ENCODE measurements at places on chromosomes 3 and 15.

GRCh38 chr3:32226875-32227500 lies 11.5 kb upstream of the CMTM8 start:
- no peak overlapping the region for H3K4me3 ChIP-seq
- no peaks in the 10 kb centered on the region for H3K27me3 ChIP-seq
- no peaks in the 10 kb centered on the region for H3K4me1 ChIP-seq
- H3K36me3 ChIP-seq, result no peaks in the 10 kb centered on the region
- no peak for DNase-seq

DNA sequence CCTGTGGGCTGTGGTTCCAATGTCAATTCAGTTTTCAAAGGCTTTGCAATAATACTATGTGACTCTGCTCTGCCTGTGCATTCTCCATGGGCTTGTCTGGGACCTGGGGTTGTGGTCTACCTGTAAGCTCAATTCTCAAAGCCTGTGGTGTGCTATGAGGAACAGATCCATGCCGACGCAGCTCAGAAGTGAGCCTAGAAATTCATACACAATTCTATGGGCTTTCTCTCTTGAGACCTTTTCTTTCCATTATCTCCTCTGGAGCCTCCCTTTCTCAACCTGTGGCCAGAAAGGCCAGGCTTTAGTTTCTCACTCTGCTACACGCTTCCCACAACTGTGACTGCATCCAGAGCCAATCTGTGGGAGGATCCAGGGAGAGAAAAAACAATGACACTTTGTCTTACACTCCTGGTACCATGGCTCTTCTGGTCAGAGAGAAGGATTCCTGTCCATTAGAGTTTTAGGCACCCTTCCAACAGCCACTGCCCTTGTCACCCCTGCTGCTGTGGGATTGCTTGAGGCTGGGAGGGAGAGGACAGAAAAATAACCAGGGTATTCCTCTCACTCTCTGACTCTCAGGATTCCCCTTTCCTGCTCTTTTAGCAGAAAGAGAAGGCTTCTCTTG lies 34.1 kb upstream of the KLF13 start:
- no peak overlapping the region for H3K4me3 ChIP-seq
- H3K27ac ChIP-seq, result peak overlapping the region; percentile 46
- H3K36me3 ChIP-seq, result no peaks in the 10 kb centered on the region
- peak; percentile 91 for DNase-seq
- peaks cover 33% of the 10 kb centered on the region for H3K4me1 ChIP-seq
- no peaks in the 10 kb centered on the region for H3K27me3 ChIP-seq

DNA sequence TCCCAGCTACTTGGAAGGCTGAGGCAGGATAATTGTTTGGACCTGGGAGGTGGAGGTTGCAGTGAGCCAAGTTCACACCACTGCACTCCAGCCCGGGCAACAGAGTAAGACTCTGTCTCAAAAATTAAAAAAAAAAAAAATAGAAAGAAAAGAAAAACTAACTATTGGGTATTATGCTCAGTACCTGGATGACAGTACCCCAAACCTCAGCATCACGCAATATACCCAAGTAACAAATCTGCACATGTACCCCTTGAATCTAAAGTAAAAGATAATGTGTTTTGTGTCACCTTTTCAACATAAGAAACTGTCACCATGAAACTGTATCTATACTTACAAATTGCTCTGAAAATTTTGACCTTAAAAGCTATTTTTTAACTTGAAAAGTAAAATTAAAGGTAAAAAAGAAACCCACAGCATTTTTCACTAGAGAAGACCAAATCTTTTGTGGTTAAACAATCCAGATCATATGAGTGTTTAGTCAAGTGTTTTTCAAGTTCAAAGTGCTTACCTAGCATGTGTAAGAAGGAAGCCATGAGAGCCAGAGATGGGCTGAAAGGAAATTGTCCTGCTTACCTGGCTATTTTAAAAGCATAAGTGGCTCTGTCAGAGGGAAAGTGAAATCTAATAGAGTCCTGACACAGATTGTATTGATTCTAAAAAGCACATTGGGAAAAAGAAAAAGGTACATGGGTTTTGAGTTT lies 50.5 kb downstream of the MYO1E start:
- H3K4me3 ChIP-seq, result no peak overlapping the region
- H3K27me3 ChIP-seq, result no peaks in the 10 kb centered on the region
- H3K27ac ChIP-seq, result no peak overlapping the region
- peaks cover 3% of the 10 kb centered on the region for H3K36me3 ChIP-seq

GRCh38 chr3:38560996-38561717 lies 65.0 kb downstream of the EXOG start:
- H3K4me3 ChIP-seq, result no peak overlapping the region
- no peak overlapping the region for H3K27ac ChIP-seq
- DNase-seq, result no peak
- H3K27me3 ChIP-seq, result no peaks in the 10 kb centered on the region
- peaks cover 4% of the 10 kb centered on the region for H3K36me3 ChIP-seq

GRCh38 chr3:71406972-71407810 lies 176.3 kb downstream of the FOXP1 start:
- no peaks in the 10 kb centered on the region for H3K4me1 ChIP-seq
- no peaks in the 10 kb centered on the region for H3K27me3 ChIP-seq
- no peak overlapping the region for H3K4me3 ChIP-seq
- H3K36me3 ChIP-seq, result no peaks in the 10 kb centered on the region
- H3K27ac ChIP-seq, result no peak overlapping the region

DNA sequence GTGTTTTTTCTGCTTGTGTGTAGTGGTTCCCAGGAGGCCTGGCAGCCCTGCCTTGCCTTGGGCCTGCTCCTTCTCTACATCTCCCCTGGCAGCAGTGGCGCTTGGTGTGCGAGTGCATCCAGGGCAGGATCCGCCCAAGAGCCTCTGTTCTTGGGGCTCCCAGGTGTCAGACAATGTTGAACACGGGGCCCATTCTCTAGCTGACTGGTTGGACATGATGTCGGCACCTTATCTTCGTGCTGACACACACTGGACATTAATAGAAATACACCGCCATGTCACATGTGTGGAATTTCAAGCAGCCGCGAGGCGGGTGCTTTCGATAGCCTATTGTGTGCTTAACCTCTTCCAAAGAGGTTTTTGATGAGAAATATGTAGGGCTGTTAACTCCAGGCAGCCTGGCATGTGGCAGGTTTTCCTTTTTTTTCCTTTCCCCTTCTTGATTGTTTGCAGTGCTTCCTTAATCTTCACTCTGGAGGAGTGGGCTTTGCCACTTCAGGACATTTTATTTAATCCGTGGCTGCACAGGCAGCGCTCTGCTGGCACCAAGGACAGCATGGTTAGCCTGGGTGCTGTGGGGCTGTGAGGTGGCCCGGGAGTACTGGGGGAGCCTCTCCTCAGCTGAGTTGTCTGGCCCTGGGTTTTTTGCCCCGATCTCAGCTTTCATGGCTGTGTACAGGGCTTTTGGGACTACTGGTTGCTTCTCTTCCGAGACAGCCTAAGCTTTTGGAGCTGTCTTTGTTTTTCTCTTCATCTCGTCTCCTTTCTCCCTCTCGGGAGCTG lies 42.5 kb downstream of the CHCHD6 start:
- no peaks in the 10 kb centered on the region for H3K36me3 ChIP-seq
- no peak overlapping the region for H3K27ac ChIP-seq
- no peak for DNase-seq
- H3K4me3 ChIP-seq, result no peak overlapping the region
- H3K4me1 ChIP-seq, result peaks cover 12% of the 10 kb centered on the region

GRCh38 chr15:36468746-36469145 lies 110.7 kb upstream of the CDIN1 start:
- H3K4me3 ChIP-seq, result no peak overlapping the region
- DNase-seq, result peak; percentile 49
- H3K27me3 ChIP-seq, result no peaks in the 10 kb centered on the region

- DNase-seq, result no peak
- no peaks in the 10 kb centered on the region for H3K4me1 ChIP-seq
- no peak overlapping the region for H3K27ac ChIP-seq
- no peaks in the 10 kb centered on the region for H3K27me3 ChIP-seq
- no peak overlapping the region for H3K4me3 ChIP-seq
Measured at GRCh38 chr15:80396096-80396495, 8.1 kb upstream of the ARNT2 start.

DNA sequence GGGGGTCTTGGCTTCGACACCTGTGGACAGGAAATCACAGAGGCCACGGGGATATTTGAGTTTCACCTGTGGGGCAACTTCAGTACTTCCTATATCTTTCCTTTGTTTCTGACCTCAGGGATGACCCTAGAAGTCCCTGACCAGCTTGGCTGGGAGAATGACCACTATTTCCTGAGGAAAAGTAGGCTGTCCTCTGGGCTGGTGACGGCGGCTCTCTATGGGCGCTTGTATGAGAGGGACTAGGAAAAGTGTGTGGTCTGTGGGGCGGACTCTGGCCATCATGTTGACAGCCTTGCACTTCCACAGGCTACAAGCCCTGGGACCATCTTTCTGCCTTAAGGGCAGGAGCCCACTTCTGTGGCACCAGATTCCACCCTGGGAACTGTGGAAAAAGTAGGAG lies 43.7 kb downstream of the BTD start:
- H3K4me3 ChIP-seq, result no peak overlapping the region
- no peak for DNase-seq
- peak overlapping the region; percentile 89 for H3K27ac ChIP-seq
- H3K4me1 ChIP-seq, result peaks cover 35% of the 10 kb centered on the region

GRCh38 chr3:31724651-31725050 lies 191.9 kb downstream of the STT3B start:
- H3K4me3 ChIP-seq, result no peak overlapping the region
- DNase-seq, result no peak
- H3K27me3 ChIP-seq, result no peaks in the 10 kb centered on the region
- no peaks in the 10 kb centered on the region for H3K36me3 ChIP-seq
- H3K27ac ChIP-seq, result no peak overlapping the region
- no peaks in the 10 kb centered on the region for H3K4me1 ChIP-seq

GRCh38 chr3:45538641-45538986 lies 55.9 kb upstream of the LIMD1 start:
- H3K4me3 ChIP-seq, result no peak overlapping the region
- H3K27ac ChIP-seq, result no peak overlapping the region
- H3K36me3 ChIP-seq, result peaks cover 8% of the 10 kb centered on the region
- H3K4me1 ChIP-seq, result no peaks in the 10 kb centered on the region
- H3K27me3 ChIP-seq, result no peaks in the 10 kb centered on the region

DNA sequence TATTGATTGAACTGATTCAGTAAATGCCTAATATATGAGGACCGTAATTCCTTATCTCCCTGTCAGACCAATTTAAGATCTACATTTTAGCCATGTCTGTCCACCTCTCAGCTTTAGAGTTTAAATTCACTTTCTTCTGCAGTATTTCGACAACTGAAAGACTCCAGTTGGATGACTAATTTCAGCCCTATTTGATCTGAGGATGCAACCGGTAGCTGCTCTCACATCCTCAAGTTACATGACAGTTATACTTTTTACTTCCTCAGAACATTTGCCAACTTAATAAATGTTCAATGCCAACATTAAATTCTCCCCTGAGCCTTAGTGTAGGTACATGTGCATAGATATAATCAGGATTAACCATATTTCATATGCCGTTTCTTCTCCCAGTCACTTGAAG lies 2.5 kb upstream of the HHLA2 start:
- H3K4me3 ChIP-seq, result no peak overlapping the region
- H3K36me3 ChIP-seq, result no peaks in the 10 kb centered on the region
- H3K4me1 ChIP-seq, result no peaks in the 10 kb centered on the region
- no peak for DNase-seq

DNA sequence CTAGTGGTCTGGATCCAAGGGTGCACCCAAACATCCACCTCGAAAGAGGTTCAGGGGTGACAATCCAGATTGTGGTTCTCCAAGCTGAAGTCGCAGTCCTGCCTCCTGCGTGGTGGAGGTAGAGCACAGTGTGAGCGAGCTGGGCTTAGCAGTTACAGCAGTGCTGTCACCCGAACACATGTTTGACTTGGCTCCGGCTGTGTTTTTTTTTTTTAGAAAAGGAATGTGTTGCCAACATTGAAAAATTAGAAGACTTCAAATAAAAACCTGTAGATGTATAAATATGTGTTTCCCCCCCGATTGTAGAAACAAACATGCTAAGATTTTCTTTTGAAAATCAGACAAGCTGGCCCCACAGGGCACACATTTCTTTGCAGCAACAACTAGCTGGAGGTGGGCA lies 530.8 kb downstream of the SHQ1 start:
- no peaks in the 10 kb centered on the region for H3K27me3 ChIP-seq
- peaks cover 4% of the 10 kb centered on the region for H3K4me1 ChIP-seq
- no peaks in the 10 kb centered on the region for H3K36me3 ChIP-seq
- no peak for DNase-seq
- no peak overlapping the region for H3K27ac ChIP-seq

GRCh38 chr3:48966876-48967361 lies 23.1 kb upstream of the P4HTM start:
- H3K27me3 ChIP-seq, result no peaks in the 10 kb centered on the region
- no peak for DNase-seq
- no peaks in the 10 kb centered on the region for H3K4me1 ChIP-seq
- no peak overlapping the region for H3K4me3 ChIP-seq
- H3K27ac ChIP-seq, result no peak overlapping the region

DNA sequence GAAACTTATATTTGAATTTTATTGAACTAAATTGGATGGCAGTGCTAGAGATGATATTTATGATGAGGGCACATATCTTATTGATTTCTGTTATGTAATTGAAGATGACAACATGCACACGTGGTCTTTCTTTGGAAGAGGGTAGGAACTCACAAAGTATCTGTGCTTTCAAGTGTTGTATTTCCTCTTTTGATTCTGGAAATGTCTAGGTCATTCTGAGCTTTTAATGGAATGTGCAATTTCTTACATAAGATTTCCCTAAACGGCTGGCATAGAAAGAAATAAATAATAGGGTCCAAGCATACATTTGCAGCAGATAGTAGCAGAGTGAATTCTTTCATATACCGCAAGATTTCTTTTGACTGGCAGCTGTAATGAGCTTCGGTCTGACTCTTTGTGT lies 10.1 kb upstream of the GPR171 start:
- no peaks in the 10 kb centered on the region for H3K36me3 ChIP-seq
- no peak overlapping the region for H3K4me3 ChIP-seq
- no peak overlapping the region for H3K27ac ChIP-seq
- H3K27me3 ChIP-seq, result no peaks in the 10 kb centered on the region
- no peak for DNase-seq

GRCh38 chr3:139764936-139765335 lies 87.2 kb upstream of the NMNAT3 start:
- H3K4me3 ChIP-seq, result no peak overlapping the region
- H3K27ac ChIP-seq, result peak overlapping the region; percentile 36

All from SJCRH30 (cell line).